ENCODE measurements at places on chromosomes 16 and 17.

DNA sequence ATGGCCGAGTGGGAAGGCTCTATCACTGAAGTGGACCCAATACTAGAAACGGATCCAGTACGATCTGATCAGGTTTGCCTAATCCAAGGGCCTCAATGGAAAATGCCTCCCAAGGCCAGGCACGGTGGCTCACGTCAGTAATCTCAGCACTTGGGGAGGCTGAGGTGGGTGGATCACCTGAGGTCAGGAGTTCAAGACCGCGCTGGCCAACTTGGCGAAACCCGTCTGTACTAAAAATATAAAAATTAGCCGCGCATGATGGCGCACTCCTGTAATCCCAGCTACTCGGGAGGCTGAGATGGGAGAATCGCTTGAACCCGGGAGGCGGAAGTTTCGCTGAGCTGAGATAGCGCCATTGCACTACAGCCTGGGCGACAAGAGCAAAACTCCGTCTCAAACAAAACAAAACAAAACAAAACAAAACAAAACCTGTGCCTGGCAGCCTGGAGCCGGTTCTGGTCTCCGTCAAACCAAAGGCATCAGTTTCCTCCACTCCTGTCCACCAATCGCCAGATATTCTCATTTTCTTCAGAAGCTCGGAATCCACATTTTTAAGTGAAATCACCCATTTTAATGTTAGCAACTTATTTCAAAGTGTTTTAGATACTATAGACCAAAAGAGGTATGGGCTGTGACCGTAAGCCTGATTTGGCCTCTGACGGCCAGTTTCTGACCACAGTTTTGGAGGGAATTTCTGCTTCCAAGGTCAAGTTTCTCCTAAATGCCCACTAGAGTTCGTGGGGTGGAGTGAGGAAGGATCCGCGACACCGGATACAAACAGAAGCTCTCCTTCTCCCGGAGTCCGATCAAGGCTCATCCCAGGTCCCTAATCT, 664 bp downstream of the NQO1 start:
- DNase-seq: no peak

- no peak for DNase-seq
These were observed 48.3 kb downstream of the PITPNM3 start for GRCh38 chr17:6508016-6508415.

- DNase-seq: no peak
These were observed 681.4 kb downstream of the CDH11 start for GRCh38 chr16:64440421-64440831.

- no peak for DNase-seq
These were observed 75.8 kb upstream of the CBX4 start for GRCh38 chr17:79914813-79915740.

- no peak for DNase-seq
These were observed 12.8 kb downstream of the CPD start for GRCh38 chr17:30391534-30391933.

DNA sequence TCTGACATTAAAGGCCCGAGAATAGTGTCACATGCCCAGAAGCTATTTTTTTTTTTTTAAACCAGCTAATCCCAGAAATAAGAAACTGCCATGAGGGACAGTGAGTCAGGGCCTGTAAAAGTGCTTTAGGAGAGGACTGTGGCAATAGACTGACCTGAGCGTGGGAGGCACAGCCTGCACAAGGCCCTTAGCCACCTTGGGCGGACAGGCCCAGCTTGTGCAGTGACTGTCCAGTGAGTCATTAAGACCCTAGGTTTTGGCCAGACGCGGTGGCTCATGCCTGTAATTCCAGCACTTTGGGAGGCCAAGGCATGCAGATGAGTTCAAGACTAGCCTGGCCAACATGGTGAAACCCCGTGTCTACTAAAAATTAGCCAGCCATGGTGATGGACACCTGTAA, 343.0 kb upstream of the ZFHX3 start:
- DNase-seq: no peak

- no peak for DNase-seq
These were observed 97.0 kb downstream of the MRTFB start for GRCh38 chr16:14168146-14168545.

GRCh38 chr16:52799149-52799548, 252.2 kb upstream of the TOX3 start:
- no peak for DNase-seq

- DNase-seq: no peak
These were observed 44.8 kb downstream of the PARN start for GRCh38 chr16:14585287-14585686.

DNA sequence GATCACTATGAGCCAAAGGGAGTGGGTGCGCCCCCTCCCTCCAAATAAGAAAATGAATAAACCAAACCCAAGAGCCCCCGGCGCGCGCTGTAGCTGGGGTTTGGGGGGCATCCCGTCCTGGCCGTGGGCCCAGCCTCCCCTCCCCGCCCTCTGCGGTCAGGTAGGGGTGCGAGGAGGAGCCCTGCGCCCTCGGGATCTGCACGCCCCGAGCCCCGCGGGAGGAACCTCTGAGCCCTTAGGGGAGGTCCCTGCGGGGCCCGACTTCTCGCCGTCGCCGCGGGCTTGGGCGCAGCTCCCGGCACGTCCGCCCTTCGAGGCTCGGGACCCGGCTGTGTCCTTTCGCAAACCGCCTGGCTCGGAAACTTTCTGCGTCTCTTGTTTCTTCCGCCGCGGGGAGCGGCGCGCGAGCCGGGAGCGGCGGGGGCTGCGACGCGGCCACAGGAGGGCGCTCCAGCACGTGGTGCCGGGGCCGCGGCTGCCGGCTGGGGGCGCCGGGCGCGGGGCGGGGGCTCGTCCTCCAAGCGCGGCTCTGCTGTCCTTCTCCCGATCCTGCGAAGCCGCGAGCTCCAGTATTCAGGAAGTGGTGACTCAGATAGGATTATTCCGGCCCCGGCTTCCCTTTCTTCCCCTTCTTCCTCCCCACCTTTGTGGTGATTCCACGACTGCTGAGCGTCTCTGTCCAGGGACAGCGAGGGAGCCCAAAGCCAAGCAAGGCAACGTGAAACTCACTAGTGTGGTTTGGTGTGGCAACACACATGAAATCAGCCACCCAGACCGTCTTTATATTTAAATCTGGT, 1.6 kb downstream of the PITPNC1 start:
- peak; percentile 65 for DNase-seq

- no peak for DNase-seq
These were observed 670.1 kb upstream of the C16orf82 start for GRCh38 chr16:26396511-26397235.

GRCh38 chr16:64292161-64292560, 829.7 kb downstream of the CDH11 start:
- DNase-seq: no peak

- DNase-seq: no peak
These were observed 135.1 kb upstream of the ANKFN1 start for GRCh38 chr17:56018211-56018610.

DNA sequence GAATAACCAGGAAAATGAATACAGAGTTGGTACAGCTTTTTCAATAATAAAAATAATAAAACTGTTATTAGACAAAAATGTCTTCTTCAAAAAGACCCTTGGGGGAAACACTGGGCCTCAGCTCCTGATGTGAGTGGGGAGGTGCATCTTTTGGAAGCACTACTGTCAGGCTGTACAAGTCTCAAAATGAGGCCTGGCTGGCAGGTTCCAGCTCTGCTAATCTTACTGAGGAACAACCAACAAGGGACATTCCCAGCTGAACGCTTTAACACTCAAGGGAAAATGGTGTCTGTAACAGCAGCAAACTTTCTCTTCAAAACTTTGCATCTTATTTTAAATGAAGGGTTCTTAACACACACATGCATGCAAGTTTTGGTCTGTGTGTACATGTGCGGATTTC, 19.7 kb downstream of the TEX2 start:
- DNase-seq: no peak

- no peak for DNase-seq
These were observed 35.5 kb downstream of the PIMREG start for GRCh38 chr17:6479622-6480302.

- no peak for DNase-seq
These were observed 18.9 kb upstream of the KCNH6 start for GRCh38 chr17:63504261-63504660.

GRCh38 chr16:4003576-4003975, 112.7 kb downstream of the ADCY9 start:
- DNase-seq: no peak

DNA sequence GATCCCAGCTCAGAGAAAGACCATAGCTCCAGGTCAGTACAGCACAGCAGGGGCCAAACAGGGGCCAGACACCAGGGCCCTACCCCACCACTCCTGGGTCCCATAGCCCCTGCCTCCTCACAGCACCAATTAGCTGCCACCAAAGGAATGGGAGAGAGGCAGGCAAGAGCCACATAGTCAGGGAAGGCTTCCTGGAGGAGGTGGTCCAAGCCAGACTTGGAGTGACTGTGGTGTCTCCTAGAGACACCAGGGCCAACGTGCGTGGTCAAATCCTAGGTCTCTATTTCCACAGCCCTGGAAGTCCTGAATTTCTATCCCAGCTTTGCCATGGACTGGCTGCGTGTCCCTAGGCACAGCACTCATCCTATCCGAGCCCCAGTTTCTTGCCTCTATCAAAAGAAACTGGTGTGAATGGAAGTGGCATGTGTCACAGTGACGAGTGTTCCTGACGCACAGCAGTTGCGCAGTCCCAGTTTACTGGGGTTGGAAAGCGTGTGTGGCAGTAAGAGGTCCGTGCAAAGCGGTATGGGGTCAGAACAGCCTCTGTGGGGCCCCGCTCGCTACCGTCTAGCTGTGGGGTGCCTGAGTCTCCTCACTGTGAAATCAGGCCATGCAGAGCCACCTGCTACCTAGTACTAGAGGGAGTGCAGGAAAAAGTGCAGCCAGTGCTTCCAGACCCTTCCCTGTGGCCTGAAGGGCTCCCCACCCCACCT, 23.5 kb downstream of the KCNJ12 start:
- DNase-seq: no peak

GRCh38 chr17:78144147-78144719, 2.0 kb upstream of the C17orf99 start:
- no peak for DNase-seq

DNA sequence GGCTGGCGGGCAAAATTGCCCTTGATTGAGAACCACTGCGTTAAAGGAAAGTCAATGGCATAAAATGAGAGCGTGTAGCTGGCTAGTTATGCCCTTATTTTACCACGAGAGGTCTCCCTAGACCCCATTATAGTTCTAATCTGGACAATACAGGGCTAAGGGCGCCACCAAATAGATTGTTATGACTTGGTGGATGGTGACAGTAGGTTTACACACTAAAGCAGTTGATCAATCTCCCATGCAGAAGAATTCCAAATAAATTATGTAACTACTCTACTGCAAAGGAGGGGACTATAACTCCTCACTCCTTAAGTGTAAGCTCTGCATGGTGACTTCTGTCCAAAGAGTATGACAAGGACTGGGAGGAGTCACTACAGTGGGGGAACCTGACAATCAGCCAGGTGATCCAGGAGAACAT, 20.4 kb upstream of the YPEL2 start:
- peak; percentile 91 for DNase-seq

DNA sequence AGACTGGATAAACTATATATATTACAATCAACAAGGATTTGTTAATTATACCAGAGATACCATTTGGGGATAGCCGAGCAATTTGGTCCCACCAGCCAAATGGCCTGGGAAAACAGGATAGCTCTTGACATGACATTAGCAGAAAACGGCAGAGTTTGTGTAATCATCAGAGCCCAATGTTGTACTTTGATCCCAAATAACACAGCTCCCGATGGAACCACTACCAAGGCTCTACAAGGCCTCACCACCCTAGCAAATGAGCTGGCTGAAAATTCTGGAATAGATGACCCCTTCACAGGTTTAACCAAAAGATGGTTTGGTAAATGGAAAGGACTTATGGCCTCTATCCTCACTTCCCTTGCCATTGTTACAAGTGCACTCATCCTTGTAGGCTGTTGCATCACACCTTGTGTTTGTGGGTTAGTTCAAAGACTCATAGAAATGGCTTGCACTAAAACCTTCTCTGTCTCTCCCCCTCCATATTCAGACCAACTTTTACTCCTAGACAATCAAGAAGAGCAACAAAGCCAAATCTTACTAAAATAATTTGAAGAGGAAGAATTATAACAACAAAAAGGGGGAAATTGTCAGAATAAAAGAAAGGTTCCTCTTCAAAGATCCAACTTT, 9.5 kb downstream of the TXNL4B start:
- DNase-seq: no peak

DNA sequence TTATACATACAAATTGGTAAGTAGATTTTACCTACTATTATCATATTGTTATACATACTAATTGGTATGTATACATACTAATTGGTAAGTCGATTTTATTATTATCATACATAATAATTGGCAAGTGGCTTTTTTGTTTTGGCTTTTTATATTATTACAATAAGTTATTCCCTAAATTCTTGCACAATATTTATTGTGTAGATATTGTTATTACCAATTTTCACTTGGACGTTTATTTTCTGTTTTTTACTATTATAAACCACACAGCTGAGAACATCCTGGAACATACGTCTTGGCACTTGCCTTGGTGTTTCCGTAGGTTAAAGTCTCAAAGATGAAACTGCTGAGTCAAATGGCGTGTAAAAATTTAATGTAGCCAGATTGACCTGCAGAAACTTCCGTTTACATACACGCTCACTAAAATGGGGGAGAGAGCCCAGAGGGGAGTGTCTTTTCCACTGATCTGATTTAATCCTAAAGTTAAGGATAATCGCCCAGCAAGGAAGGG, 18.9 kb downstream of the GNGT2 start:
- peak; percentile 71 for DNase-seq

DNA sequence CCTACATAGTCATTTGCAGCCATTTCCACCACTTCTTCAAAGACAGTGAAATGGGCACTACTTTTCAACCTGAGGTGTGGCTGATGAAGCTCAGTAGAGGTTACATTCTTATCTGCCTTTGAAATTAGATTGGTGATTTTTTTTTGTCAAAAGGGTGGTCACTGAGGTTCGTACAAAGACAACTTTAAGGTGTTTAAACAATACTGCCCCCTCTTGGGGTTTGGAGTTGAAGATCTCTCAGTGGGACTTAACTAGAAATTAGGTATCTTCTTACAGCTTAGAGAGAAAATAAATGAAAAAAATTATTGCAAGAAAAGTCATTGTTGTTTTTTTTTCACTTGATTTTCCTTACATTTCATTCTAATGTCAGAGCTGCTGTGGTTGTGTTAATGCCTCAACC, 713.2 kb downstream of the CDH11 start:
- no peak for DNase-seq

DNA sequence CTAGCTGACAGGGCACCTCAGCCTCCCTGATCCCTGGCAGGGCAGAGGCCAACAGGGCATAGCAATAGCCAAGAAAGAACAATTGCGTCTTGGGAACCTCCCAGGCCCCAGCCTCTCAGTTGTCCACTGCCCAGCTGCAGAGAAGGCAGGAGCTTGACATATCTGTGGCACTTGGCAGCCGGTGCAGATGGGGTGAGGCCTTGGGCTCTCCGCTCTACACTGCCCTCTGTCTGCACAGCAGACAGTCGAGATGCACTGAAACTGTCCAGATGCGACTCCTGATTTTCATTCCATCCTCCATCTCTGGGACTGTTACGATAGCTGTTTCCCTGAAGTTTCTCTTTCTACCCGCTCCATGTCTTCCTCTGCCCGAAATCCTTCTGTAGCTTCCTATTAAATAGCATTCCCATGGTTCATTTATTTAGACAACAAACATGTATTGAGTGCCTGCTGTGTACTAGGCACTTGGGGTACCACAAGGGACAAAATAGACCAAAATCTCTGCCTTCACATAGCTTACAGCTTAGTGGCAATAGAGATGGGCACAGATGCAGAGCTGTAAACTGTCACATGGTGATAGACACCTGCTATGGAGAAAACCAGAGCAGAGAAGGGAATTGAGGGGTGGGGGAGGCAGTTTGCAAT, 3.3 kb downstream of the POLR3E start:
- DNase-seq: peak; percentile 56

Data from NCI-H510A treated with DMSO at 0.1 percent for 48 hours (cell line).